Sciatic nerve (tissue), 2 donors: ENCODE measurements at places on chromosomes 12 and 14. TPM values are rescaled to one million over a fixed set of nuclear protein-coding genes. Genes with fewer than 3 reads are reported as not detected.

- no peak for DNase-seq
Observed at GRCh38 chr14:55819610-55820304, 239.8 kb downstream of the KTN1 start.

DNA sequence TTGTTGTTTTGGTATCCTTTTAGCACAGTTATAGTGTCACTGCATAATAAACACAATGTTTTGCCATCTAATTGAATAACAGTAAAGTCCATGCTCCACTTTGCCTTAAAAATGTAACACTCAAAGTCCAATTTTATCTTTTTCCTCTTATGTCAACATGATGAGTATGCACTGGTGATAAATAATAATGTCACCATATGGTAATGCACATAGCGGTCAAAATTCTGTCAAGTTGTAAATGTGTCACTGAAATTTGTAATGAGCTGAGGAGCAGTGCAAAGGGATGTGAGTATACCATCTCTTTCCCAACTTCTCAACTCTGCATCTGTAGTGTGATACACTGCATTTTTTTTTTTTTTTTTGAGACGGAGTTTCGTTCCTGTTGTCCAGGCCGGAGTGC is 65.7 kb downstream of the EML5 start:
- DNase-seq = no peak

DNA sequence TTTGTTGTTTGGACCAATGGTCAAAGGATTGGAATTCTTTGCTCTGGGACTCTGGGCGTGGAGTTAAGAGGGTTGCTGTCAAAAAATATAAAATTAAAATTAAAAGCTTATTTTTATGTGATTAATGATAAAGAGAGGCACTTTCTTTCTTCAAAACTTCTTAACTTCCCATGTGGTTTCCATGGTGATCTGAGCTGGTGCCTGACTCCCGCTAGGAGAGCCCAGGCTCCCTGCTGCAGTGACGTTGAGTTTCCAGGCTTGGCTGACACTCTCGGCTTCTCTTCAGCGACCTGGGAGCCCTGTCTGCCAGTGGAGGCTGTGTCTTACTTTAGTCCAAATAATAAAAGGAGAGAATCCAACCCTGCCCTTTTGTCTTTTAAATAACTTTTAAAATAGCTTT is 84.4 kb downstream of the GALC start:
- no peak for DNase-seq

Gene KCNJ8
- total RNA-seq = 10.8 TPM

Gene OR11H12
- total RNA-seq = not detected
